Activated T-cell treated with anti-CD3 and anti-CD28 coated beads for 4 hours (primary cell): ENCODE measurements at places on chromosomes 7 and 10.

GRCh38 chr7:78993341-78993740, 460.1 kb downstream of the MAGI2 start:
- no peak for DNase-seq

GRCh38 chr10:48450741-48451466, 144.4 kb downstream of the MAPK8 start:
- DNase-seq: no peak

DNA sequence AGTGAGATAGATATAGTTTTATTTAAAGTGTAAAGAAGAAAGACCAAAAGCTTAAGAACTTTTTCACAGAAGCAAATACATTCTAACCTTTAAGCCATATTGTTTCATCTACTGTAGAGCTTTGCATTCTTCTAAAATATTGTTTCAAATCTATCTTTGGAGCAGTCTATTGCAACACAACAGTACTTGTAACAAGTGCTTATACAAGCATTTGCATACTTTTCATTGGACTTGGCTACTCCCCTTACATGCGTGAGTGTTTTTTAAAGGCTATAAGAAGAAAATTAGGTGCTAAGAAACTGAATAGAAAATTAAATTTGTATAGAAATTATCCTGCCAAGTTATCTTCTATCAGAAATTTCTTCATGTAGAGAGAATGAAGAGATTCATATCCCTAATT, 45.3 kb downstream of the SEMA3E start:
- DNase-seq: no peak

DNA sequence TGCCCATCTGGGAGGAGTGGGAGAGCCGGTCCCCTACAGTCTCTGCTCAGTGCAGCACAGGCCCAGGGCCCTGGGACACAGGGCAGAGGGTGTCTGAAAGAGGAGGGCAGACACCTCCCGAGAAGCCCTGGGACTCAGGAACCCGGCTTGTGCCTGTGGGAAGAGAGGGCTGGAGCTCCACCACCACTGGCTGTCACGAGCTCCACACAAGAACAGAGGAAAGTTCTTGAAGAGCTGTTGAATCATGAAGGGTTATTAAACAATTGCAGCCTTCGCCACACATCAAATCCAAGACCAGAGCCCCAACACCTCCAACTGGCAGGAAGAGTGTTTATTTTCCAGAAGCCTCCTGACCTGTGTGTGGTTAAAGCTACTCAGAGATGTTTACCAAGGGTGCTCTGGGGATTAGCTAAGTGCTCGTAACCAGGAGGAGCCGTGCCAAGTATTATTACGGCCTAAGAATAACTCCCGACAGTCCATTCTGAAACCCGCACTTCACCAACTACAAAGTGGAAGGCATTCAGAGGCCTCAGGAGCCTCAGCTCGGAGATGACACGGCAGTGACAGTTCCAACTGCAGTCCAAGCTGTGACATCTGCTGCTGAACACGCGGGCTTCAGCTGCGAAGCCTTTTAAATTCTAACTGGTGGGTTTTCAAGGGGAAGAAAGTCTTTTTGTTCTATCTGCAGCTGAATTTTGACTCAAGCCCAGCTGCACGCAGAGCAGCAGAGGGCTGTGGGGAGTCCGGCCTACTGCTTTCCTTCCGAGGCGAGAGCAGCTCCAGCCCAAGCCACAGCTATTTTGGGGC, 75.1 kb downstream of the MAD1L1 start:
- no peak for DNase-seq

GRCh38 chr7:155979994-155980393, 167.7 kb upstream of the SHH start:
- no peak for DNase-seq
